ENCODE measurements at places on chromosomes 2 and 18. TPM values are rescaled to one million over a fixed set of nuclear protein-coding genes. Genes with fewer than 3 reads are reported as not detected.

- no peak overlapping the region for H3K27ac ChIP-seq
- H3K4me1 ChIP-seq: peaks cover 56% of the 10 kb centered on the region
These were observed 6.3 kb downstream of the CFLAR start for GRCh38 chr2:201122276-201122675.

DNA sequence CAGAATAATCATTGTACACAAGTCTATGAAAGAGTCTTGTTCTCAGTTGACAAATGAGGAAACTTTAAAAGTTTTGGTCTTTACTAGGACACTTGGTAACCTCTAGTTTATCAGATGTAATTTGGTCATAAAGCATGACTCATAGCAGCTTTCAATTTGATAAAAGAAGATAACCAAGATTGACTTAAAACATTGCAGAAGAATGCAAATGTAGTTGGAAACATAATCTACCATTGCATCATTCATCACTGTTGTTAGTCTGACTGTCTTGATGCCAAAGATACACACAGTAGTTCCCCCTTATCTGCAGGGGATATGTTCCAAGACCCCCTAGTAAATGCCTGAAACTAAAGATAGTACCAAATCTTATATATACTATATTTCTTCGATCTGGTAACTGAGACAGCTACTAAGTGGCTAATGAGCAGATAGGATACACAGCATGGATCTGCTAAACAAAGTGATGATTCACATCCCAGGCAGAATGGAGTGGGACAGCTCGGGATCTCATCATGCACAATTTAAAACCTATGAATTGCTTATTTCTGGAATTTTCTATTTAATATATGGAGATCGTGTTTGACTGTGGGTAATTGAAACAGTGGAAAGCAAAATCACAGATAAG lies 131.4 kb upstream of the CCDC68 start:
- H3K27me3 ChIP-seq: no peaks in the 10 kb centered on the region
- DNase-seq: no peak
- no peak overlapping the region for H3K27ac ChIP-seq
- peaks cover 9% of the 10 kb centered on the region for H3K4me1 ChIP-seq

DNA sequence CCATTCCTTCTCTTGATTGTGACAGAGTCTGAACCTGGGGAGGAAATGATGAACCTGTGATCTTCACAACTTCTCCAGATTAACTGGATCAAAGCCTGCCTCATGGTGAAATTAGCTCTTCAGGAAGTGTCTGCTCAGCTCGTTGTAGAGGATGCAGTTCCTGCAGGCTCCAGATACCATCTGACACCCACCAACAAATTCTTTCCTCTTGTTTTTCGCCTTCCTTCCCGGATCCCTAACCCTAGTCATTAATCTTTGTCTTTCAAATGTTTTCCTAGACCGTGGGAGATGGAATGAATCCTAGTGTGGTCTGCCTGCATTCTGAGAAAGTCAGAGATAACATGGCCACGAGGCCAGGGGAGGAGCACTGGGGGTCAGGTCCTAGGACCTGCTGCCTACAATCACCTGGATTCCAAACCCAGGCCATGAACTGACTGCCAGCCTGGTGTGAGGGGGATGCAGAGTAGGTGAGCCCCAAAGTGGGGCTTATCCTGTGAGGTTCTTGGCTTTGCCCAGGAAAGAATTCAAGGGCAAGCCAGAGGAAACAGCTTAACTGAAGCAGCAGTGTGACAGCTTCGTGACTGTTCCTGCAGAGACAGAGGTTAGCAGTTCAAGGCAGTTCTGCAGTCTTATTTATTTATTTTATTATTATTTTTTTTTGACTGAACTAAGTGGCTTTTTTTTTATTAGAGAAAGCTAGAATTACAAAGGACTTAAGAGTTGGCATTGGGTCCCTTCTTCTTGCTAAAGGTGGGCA lies 67.8 kb downstream of the DIPK1C start:
- no peak overlapping the region for H3K27ac ChIP-seq
- DNase-seq: no peak
- no peak overlapping the region for H3K4me3 ChIP-seq
- peaks cover 10% of the 10 kb centered on the region for H3K4me1 ChIP-seq

The TTC39C gene
- total RNA-seq: 31.4 TPM

GRCh38 chr2:169118060-169118459 lies 48.7 kb downstream of the DHRS9 start:
- DNase-seq: no peak
- no peaks in the 10 kb centered on the region for H3K27me3 ChIP-seq
- H3K36me3 ChIP-seq: no peaks in the 10 kb centered on the region
- no peak overlapping the region for H3K27ac ChIP-seq
- H3K4me1 ChIP-seq: peaks cover 9% of the 10 kb centered on the region
- no peak overlapping the region for H3K4me3 ChIP-seq

GRCh38 chr2:101559551-101559950 lies 84.6 kb upstream of the RFX8 start:
- DNase-seq: no peak
- H3K27me3 ChIP-seq: peaks cover 2% of the 10 kb centered on the region
- peaks cover 6% of the 10 kb centered on the region for H3K4me1 ChIP-seq
- no peaks in the 10 kb centered on the region for H3K36me3 ChIP-seq
- H3K4me3 ChIP-seq: no peak overlapping the region
- no peak overlapping the region for H3K27ac ChIP-seq

The STRN gene
- 31.3 TPM for total RNA-seq

GRCh38 chr2:151523850-151524249 lies 114.1 kb downstream of the RIF1 start:
- DNase-seq: no peak
- peaks cover 11% of the 10 kb centered on the region for H3K4me1 ChIP-seq
- H3K36me3 ChIP-seq: no peaks in the 10 kb centered on the region

GRCh38 chr18:36108196-36108595 lies 20.9 kb downstream of the SLC39A6 start:
- peaks cover 22% of the 10 kb centered on the region for H3K36me3 ChIP-seq
- H3K4me3 ChIP-seq: no peak overlapping the region
- DNase-seq: no peak

DNA sequence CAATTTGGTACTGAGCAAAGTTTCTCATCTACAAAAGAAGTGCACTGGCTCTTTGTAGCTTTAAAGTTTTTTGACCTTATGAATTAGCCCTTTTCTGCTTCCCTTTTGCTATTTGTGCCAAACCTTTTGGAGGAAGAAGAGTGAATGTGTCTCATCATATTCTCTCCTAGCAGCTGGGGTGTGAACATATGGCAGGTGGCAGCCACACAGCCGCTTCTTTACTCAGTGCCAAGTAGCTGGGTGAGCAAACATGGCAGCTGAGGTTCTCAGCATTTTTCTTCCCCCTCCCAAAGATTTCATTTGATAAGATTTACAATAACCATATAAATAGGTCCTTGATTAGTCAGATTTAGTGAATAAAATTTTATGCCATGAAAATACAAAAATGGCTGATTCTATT lies 46.7 kb upstream of the STK17B start:
- no peaks in the 10 kb centered on the region for H3K27me3 ChIP-seq
- no peak overlapping the region for H3K4me3 ChIP-seq
- peaks cover 15% of the 10 kb centered on the region for H3K4me1 ChIP-seq
- DNase-seq: no peak
- no peak overlapping the region for H3K27ac ChIP-seq
